ENCODE measurements at places on chromosomes 7 and 10.

- no peak for DNase-seq
Measured at GRCh38 chr7:24130631-24131030, 153.4 kb upstream of the NPY start.

GRCh38 chr7:99095698-99096097, 48.2 kb downstream of the SMURF1 start:
- DNase-seq, result no peak

DNA sequence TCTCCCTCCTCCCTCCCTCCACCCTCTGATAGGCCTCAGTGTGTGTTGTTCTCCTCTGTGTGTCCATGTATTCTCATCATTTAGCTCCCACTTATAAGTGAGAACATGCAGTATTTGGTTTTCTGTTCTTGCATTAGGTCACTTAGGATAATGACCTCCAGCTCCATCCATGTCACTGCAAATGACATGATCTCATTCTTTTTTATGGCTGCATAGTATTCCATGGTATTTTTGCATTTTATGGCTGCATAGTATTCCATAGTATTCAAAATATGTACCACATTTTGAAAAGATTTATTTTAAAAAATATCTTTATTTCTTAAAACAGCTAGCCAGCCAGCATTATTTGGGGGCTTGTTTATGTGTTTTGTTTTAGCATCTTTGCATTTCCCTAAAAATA, 275.6 kb downstream of the SFMBT2 start:
- DNase-seq, result no peak

GRCh38 chr10:91700788-91701444, 68.0 kb upstream of the PPP1R3C start:
- DNase-seq, result no peak

DNA sequence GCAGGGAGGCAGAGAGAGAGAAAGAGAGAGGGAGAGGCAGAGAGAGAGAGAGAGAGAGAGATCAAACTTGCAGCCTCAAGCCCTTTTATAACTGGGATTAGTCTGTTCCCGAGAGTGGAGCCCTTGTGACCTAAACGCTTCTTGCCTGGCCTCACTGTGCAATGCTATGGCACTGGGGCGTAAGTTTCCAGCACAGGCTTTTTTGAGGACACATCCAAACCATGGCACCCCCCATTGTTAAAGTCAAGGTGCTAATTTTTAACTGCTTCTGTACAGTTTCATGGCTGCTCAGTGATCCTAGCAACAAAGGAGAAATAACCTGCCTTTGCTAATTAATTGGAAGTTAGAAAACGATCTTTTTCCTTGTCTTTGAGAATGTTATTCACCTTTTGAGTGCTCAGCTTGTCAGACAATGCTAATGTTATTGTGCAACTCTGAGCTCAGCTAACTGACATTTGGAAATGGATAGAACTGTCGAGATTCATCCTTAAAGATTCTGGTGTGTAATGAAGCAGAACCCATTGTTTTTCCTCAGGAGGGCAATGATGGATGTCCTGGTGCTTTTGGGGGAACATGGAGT, 268.4 kb downstream of the GLRX3 start:
- no peak for DNase-seq

DNA sequence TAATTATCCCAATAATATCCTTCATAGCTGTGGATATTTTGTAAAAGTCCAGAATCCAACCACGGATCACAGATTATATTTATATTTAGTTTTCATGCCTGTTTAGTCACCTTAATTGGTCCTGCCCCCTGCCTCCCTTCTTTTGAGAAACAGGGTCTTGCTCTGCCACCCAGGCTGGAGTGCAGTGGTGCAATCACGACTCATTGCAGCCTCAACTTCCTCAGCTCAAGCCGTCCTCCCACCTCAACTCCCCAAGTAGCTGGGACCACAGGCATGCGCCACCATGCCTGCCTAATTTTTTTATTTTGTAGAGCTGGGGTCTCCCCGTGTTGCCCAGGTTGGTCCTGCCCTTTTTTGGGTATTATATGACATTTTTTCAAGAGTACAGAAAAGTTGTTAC, 129.4 kb downstream of the KAT6B start:
- no peak for DNase-seq

GRCh38 chr10:95532536-95532935, 28.6 kb downstream of the SORBS1 start:
- no peak for DNase-seq

DNA sequence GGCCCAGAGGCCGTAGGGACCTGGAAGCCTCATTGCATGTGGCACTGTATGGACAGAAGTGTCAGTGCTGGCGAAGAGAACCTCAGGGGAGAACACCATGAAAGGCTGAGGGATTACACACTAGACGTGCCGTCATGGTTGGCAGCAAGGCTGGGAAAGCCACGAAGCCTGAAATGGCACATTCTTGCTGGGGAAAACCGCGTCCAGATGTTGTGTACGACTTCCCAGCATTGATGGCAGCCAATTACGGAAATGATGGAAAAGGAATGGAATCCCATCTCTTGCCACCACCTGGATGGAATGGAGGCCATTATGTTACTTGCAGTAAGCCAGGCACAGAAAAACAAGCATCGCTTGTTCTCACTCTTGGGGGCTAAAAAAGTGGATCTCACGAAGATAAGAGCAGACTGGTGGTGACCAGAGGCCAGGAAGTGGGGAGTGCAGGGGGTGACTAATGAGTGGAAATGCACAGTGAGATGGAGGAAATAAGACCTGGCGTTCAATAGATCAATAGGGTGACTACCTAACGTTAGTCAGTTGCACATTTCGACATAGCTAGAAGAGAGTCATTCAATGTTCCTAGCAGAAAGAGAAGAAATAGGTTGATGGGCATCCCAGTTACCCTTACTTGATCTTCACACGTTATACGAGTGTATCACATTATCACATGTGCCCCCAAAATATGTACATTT, 14.6 kb upstream of the PWWP2B start:
- DNase-seq, result no peak

DNA sequence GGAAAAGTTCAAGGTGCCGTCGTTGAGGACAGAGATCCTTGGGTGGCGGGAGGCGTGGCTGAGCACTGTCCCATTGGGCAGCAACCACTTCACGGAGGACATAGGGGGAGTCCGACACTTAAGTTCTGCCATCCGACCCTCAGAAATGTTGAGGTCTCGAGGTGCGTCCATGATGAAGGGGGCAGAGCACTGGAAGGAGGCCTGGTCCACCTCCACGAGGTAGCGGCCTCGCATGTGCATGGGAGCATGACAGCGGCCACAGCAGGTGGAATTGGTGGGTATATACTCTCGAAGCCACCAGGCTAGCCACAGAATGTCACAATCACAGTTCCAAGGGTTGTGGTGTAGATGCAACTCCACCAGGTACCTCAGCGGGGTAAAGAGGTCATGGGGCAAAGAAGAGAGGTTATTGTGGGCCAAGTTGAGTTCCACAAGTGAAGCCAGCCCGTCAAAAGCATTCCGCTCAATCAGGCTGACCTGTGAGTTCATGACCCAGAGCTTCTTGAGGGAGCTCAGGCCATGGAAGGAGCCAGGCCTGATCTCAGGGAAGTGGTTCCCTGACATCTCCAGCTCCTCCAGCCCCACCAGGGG, 1.7 kb downstream of the LRRC4 start:
- no peak for DNase-seq

DNA sequence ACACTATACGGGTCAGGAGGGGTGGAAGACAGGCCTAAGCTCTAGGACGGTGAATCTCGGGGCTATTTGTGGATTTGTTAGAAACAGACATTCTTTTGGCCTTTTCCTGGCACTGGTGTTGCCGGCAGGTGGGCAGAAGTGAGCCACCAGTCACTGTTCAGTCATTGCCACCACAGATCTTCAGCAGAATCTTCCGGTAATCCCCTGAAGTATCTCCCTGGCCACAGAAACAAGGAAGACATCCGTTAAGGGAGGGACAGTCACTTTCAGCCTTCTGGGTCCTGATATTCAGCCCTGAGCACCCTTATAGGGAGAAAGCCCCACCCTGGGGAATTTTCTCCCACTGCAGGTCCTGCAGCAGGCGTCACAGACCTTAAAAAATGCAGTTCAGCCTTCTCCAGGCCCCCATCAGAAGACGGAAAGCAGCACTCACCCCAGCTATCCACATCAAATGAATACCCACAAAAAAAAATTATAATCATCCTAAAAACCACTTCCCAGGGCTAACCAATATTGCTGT, 23.2 kb downstream of the PLAC9 start:
- no peak for DNase-seq

DNA sequence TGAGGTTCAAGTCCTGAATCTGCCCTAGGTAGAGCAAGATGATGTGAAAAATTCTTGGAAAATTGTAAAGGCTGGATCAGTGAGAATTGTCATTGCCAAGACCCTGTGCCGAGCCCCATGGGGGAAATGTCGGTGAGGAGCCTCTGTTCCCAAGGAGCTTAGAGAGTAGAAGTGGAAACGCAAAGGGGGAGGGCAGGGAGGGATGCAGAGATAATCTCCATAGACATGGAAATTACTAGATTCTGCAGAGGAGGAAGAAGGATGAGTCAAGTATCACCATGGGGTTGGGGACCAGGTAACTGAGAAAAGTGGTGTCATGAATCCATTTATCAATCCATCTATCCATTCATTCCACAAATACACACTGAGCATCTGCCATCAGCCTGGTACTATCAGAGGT, 26.0 kb downstream of the DUSP5 start:
- DNase-seq, result no peak

GRCh38 chr10:106395041-106395749, 769.3 kb downstream of the SORCS1 start:
- DNase-seq, result no peak

DNA sequence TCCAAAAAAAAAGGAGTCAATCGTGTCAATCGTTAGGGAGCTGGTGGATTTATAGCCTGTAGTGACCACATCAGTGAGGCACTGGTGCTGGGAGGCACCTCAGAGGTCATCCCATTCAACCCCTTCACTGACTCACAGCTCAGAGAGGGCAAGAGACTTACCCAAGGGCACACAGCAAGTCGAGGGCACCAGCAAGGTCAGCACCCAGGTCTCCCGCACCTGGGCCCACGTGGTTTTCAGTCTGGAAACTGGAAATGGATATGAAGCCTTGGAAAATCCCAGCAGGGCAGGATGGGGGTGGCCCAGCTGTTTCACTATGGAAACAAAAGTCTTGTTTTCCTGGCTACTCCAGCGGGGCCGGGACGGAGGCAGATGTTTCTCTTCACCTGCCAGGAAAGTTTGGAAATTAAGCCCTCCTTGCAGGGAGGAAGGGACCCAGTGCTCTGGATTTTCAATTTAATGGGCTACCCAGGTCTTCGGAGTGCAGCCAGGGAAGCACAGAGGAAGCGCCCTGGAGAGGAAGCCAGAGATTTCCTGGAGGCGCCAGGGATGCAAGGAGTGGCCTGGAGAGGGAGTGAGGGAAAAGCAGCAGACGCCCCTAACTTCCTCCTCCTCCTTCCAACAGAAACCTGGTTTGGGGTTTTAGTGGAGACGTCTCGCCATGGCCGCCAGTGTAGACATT, 157.2 kb upstream of the TNRC18 start:
- DNase-seq, result no peak

- no peak for DNase-seq
Measured at GRCh38 chr7:23385140-23385539, 85.2 kb downstream of the IGF2BP3 start.

- no peak for DNase-seq
Measured at GRCh38 chr10:65194555-65194954, 1673.4 kb downstream of the REEP3 start.

- DNase-seq, result no peak
Measured at GRCh38 chr7:148856891-148857290, 27.2 kb downstream of the EZH2 start.

DNA sequence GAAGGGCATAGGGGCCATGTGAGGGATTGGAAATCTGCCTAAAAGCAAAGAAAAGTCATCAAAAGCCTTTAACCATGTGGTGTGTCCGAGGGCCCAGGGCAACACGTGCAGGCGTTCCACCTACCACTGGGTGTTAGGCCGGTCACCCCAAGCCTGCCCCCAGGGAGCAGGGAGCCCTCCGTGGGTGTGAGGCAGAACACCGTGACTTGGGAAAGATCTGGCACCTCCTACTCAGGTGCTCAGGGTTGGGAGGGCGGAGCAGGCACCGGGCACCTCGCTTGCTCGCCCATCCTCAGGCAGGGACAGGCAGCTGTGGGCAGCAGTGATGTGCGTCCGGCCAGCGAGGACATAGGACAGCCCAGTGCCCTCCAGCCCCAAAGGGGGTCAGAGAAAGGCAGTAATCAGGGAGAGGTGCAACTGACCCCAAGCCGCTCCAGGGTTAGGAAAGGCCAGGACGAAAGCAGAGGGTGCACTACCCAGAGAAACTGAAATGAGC, 80.7 kb upstream of the CHST15 start:
- no peak for DNase-seq

GRCh38 chr7:12635830-12636229, 51.6 kb upstream of the ARL4A start:
- DNase-seq, result no peak

DNA sequence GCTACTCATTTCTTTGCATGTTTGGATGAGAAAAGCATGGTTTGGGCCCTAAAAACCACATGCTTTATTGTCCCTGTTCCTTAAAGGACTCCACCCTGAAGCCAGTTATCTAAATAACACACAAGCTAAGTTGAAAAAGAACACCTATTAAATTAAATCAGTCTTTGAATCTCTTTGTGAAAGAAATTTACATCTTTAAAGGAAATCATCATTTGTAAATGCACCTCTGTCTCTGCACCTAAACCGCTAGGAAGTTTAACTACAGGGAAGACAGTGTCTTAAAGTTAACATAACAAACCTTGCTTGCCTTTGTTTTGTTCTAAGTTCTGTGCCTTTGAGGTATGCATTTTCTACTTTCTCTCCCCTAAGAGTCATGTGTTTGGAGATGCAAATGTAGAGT, 52.6 kb downstream of the HTR7 start:
- DNase-seq, result no peak

- no peak for DNase-seq
Measured at GRCh38 chr10:31011665-31012022, 20.0 kb downstream of the ZNF438 start.

DNA sequence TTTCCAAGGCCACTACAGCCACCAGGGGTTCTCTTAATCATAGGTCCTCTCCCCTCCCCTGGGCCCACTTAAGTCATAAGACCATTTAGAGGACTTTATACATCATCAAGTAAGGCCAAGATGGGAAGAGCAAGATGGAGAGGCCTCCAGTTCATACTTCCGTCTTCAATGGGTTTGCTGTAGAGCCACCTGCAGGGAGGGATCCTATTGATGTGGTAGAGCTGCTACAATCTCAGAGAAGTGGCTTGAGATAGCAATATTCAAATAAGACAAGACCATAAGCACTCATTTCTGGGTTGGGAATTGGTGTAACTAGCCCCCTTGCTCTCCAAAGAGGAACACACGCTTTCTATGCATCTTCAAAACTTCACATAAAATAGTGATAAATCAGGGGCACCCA, 214.2 kb downstream of the PLXNA4 start:
- DNase-seq, result no peak

All from NCI-H345 (cell line).